ENCODE measurements at places on chromosomes 7 and 10. TPM values are rescaled to one million over a fixed set of nuclear protein-coding genes. Genes with fewer than 3 reads are reported as not detected.

The FAM237B gene
- total RNA-seq: 0.04 TPM

The KCP gene
- total RNA-seq: 0.22 TPM

The ABCB4 gene
- 0.02 TPM for total RNA-seq

The NDUFA5 gene
- 34.5 TPM for total RNA-seq

The STMP1 gene
- total RNA-seq: 32.7 TPM

The ARPC1A gene
- 131 TPM for total RNA-seq

The OR2AE1 gene
- not detected for total RNA-seq

The CFAP43 gene
- 0.61 TPM for total RNA-seq

The STAMBPL1 gene
- 28.3 TPM for total RNA-seq

The HOXA2 gene
- total RNA-seq: 0.70 TPM

The ATG9B gene
- total RNA-seq: 0.65 TPM

The TACR2 gene
- 0.06 TPM for total RNA-seq

The PGAM2 gene
- total RNA-seq: not detected

The NUDT13 gene
- total RNA-seq: 3.0 TPM

The FKBP6 gene
- not detected for total RNA-seq

The VIM gene
- total RNA-seq: 1,726 TPM

The LHFPL3 gene
- total RNA-seq: not detected

The FAM20C gene
- 47.6 TPM for total RNA-seq

The POM121 gene
- total RNA-seq: 46.0 TPM

The PDE6C gene
- not detected for total RNA-seq

The IPMK gene
- 3.9 TPM for total RNA-seq

The ZNF277 gene
- 13.7 TPM for total RNA-seq

The HOXA4 gene
- 1.6 TPM for total RNA-seq

The AOAH gene
- 0.11 TPM for total RNA-seq

The SH2D4B gene
- 0.13 TPM for total RNA-seq

The PNLIP gene
- 0.16 TPM for total RNA-seq

The MAGI2 gene
- total RNA-seq: 0.45 TPM

The ZPBP gene
- total RNA-seq: not detected

The ACTR3C gene
- total RNA-seq: 0.02 TPM
